ENCODE measurements at places on chromosomes 13 and 19. TPM values are rescaled to one million over a fixed set of nuclear protein-coding genes. Genes with fewer than 3 reads are reported as not detected.

ZFP82 gene
- 8.5 TPM for total RNA-seq

ERCC1 gene
- 81.1 TPM for total RNA-seq

ZNF836 gene
- 13.2 TPM for total RNA-seq

ATXN8OS gene
- total RNA-seq, result not detected

THOP1 gene
- total RNA-seq, result 49.5 TPM

TNNT1 gene
- total RNA-seq, result 7.4 TPM

FGF21 gene
- total RNA-seq, result not detected

CGB8 gene
- not detected for total RNA-seq

CNMD gene
- total RNA-seq, result not detected

ADGRE1 gene
- total RNA-seq, result under 0.01 TPM

ENOX1 gene
- 7.6 TPM for total RNA-seq

AXL gene
- 223 TPM for total RNA-seq

COMP gene
- total RNA-seq, result 0.17 TPM
